HEK293T (cell line): ENCODE measurements at places on chromosomes 16 and 17.

DNA sequence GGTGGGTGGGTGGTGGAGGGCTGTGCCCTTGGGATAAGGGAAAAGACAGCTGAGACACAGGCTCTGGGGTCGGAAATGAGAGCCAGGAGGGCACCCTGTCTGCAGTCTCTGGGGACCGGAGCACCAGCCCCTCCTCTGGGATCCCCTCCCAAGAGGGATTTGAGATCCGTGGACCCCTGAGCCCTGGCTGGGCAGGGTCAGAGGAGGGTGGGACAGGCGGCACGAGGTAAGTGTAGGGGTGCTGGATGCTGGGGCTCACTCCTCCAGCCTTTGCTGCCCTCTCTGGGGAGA, 425 bp downstream of the SGSH start:
- no peak for DNase-seq

DNA sequence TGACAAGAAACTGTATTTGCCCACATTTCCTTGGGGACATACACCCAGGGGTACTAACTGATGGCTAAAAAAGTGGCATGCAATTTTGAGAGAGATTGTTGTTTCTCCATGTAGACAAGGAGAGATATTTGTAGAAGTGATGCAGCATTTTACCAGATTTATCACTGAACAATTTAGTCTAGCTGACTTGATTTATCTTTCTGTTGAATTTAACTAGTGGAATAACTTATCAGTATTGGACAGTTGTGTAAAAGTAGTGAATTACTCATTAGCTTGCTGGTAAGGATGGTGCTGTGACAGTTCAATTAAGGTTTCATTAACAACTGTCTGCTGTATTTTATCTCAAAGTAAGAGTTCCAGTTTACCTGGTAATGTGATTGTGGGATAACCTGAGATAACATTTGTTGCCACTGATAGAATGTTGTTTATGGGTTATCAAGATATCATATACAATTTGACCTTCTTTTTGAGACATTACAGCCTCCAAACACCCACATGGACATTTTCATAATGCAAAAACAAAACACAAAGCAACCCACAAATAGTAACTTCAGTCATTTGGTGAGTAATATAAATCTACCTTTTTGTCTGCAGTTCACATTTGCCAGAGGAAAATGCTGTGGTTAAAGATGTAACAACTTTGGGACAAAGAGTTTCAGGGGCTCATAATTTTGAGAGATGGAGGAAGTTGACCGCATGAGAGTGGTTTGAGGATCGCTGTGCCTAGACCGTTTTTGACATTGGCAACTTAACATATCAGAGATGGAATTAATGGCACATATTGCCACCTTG, 3.8 kb downstream of the NLK start:
- DNase-seq: no peak

- no peak for DNase-seq
Measured at GRCh38 chr17:31560616-31561235, 169.3 kb downstream of the RAB11FIP4 start.

- DNase-seq: no peak
Measured at GRCh38 chr16:24174504-24174903, 81.6 kb upstream of the CACNG3 start.

- DNase-seq: no peak
Measured at GRCh38 chr17:19730843-19731242, 14.5 kb upstream of the SLC47A2 start.

GRCh38 chr16:16028311-16028999, 79.0 kb downstream of the ABCC1 start:
- no peak for DNase-seq

- DNase-seq: no peak
Measured at GRCh38 chr17:40978575-40979151, 5.5 kb downstream of the KRT40 start.

- no peak for DNase-seq
Measured at GRCh38 chr16:85625485-85626117, 12.5 kb downstream of the GSE1 start.

- no peak for DNase-seq
Measured at GRCh38 chr17:40113907-40114245, 7.9 kb upstream of the MSL1 start.

DNA sequence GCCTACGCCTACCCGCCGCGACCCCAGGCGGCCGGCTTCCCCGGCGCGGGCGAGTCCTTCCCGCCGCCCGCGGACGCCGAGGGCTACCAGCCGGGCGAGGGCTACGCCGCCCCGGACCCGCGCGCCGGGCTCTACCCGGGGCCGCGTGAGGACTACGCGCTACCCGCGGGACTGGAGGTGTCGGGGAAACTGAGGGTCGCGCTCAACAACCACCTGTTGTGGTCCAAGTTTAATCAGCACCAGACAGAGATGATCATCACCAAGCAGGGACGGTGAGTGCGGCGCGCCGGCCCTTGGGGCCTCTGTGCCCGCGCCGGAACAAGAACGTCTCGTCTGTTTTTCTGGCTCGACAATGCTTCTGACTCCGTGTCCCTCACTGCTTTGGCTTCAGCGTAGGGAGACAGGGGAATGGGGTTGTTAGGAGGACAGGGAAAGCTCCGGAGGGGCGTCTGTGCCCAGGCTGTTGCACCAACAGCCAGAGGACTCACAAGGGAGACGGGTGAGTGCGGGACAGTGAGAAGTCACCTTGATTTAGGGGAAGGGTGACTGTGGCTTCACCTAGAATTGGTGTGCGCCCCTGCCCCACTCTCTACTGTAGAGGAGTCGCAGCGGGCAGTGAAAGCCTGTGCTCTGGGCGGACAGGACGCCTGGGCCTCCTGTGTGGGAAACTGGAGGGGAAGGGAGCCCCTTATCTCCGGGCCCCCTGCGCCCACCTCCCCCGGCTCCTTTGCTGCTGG, 806 bp downstream of the TBX21 start:
- no peak for DNase-seq

GRCh38 chr16:2969545-2970521, 685 bp downstream of the PAQR4 start:
- DNase-seq: peak; percentile 62

GRCh38 chr16:17382949-17383863, 87.6 kb downstream of the XYLT1 start:
- DNase-seq: no peak

- peak; percentile 92 for DNase-seq
Measured at GRCh38 chr17:7296189-7296861, 1.9 kb upstream of the YBX2 start.

- peak; percentile 90 for DNase-seq
Measured at GRCh38 chr17:17681187-17681743, at the start of gene RAI1. TSS of gene RAI1 (plus strand) at chr17:17681458. CDS start at chr17:17792949, 111,491 bp downstream.

DNA sequence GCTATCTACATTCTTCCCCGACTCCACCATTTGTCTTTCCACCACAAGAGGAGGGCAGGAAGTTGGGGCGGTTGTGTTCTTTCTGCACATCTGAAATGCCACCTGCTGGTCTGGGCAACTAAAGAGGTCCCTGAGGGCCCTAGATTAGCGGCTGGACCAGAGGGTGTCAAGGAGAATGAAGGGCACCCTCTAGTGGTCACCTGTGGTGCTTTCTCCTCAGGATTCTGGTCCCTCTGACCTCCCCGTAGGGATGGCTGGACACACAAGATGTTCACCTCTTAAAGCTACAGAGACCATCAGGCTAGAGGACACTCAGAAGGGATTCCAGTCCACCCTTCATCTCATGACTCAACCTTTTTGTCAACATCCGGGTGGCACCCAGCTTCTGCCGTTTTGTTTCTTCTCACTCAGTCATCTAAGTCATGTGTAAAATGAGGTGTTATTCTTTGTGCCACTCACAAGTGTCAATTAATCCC, 2.9 kb upstream of the SCIMP start:
- peak; percentile 78 for DNase-seq

GRCh38 chr17:4675791-4676190, 28.1 kb downstream of the PELP1 start:
- no peak for DNase-seq

GRCh38 chr16:77594057-77594456, 128.3 kb upstream of the NUDT7 start:
- DNase-seq: no peak

- DNase-seq: no peak
Measured at GRCh38 chr16:69118468-69118867, 13.0 kb downstream of the HAS3 start.

DNA sequence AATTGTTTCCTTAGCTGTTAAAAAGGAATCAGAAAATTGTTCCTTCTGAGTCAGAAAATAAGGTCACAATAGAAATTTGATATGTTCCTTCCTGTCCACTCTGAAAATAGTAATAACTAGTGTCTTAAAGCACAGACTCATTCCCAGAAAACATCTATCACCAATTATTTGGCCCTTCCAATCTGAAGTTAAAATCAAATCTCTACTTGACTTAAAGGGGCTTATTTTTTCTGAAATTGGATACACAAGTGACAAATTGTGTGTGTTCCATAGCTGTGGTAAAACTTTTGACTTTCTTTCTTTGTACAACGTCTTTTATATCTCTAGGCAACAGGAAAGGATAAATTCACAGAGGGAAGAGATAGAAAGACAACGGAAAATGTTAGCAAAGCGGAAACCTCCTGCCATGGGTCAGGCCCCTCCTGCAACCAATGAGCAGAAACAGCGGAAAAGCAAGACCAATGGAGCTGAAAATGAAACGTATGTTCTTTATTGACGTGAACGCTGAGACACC, 54.5 kb upstream of the MRC2 start:
- DNase-seq: no peak

GRCh38 chr16:56197192-56197992, 6.1 kb downstream of the GNAO1 start:
- DNase-seq: no peak
